Right kidney (tissue), 9 donors: ENCODE measurements at places on chromosomes 2 and 18.

DNA sequence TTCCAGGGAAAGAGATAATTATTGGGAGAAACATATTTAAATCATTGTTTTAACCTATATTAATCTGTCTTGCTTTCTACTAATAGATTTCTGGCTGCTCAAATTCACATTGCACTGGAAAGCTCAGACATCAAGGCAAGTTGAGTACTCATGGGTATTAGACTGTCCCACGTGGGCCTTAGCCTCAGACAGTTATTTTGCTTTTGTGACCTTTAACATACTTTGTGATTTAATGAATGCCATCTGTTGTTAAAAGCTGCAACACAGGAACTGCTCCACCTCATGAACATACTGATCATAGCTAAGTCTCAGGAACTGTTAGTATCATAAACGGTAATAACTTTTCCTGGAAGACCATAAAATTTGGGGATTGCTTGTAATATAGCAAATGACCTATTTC, 2.7 kb upstream of the LCT start:
- no peak for DNase-seq

- DNase-seq = no peak
Measured at GRCh38 chr18:58654896-58655614, 16.2 kb upstream of the MALT1 start.

DNA sequence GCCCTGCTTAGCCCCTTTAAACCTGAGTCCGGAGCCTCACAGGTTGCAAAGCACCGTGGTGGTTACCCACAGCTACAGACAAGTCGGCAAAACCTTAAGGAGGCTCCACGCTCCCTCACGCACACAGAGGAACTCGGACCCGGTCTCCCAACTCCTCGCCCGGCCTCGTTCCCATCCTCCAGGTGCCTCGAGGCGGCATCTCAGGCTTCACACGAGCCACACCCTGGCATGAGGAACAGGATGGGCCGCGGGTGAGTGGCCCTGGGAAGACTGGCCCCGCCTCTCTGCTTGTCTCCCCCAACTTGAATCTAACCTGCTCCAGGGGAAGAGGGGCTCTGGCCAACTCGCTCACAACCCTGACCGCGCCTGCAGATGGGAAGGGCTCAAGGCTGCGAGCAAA, 97.4 kb downstream of the EIPR1 start:
- no peak for DNase-seq

GRCh38 chr2:176612736-176613135, 343.5 kb downstream of the MTX2 start:
- no peak for DNase-seq

DNA sequence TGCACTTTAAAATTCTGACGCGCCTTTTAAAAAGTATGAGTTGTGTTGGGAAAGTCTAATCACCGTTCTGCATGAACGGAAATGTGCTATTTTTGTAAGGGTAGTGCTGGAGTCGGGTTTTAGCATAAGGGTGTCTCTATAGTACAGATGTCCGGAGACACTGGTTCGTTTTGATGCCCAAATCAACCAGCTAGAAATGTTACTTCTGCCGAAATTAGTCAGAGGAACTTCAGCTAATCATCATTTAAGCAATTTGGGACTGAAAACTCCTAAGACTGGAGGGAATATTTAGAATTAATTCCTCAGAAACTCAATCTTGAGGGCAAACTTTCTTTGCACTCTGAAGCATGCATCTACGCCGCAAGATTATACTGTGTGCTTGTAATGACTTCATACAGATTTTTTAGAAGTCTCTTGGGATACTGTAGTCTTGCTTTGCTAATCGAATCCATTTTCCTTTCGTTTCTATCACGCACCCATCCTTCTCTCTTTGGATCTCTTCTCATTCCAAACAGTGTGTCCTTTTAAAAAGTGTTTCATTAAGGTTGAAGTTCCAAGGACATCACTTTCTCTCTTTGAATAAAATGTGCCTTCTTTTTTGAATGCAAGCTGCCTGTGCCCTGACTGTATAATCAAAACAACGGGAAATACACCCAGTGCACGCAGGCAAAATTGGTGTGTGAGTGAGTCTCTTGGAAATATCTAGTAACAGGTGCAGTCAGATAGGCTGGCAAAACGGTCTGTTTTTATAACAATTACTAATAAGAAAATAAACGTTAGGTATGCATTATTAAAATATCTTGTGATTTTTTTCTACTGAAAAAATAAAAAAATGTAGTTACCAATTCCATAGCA, 270.9 kb upstream of the TCF4 start:
- DNase-seq = no peak

DNA sequence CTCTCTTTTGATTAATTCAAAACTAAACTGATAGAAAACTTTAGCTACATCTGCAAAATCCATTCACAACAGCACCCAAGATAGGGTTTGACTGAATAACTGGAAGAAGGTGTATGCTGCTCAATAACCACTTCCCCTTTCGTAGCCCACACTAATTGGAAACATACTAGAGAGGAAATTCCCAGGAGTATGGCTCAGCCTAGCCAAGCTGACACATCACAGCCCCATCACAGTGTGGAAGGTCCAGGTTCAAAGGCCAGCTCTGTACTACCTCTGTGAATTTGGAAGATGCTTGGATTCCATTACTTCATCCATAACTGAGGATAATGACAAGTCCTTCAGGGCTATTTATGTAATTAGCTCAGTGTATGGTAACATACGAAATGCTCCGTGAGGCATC, 185.4 kb downstream of the FBXO15 start:
- DNase-seq = no peak

DNA sequence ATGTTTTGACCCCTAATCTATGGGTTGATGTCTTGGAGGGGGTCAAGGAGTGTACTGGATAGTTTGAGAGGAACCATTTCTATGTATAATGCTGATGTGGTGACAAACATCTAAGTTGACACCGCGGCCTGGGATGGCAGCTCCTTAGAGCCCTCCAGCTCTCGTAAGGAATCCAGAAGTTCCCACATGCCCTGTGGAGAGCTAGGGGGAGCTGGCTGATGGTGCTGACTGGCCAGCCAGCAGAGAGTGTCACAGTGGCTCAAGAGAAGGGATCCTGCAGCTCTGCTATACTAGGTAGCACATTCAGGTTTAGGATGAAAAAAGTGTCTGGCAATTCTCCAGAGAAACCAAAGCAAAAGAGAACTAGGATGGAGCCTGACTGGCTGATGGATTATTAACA, 842.2 kb upstream of the VRK2 start:
- no peak for DNase-seq
